Stimulated activated CD4-positive, alpha-beta T cell treated with anti-CD3 and anti-CD28 coated beads, Interleukin-1b, Interleukin-23, amount 100 ng/mL, for 24 hours (primary cell): ENCODE measurements at places on chromosomes 3 and 15.

DNA sequence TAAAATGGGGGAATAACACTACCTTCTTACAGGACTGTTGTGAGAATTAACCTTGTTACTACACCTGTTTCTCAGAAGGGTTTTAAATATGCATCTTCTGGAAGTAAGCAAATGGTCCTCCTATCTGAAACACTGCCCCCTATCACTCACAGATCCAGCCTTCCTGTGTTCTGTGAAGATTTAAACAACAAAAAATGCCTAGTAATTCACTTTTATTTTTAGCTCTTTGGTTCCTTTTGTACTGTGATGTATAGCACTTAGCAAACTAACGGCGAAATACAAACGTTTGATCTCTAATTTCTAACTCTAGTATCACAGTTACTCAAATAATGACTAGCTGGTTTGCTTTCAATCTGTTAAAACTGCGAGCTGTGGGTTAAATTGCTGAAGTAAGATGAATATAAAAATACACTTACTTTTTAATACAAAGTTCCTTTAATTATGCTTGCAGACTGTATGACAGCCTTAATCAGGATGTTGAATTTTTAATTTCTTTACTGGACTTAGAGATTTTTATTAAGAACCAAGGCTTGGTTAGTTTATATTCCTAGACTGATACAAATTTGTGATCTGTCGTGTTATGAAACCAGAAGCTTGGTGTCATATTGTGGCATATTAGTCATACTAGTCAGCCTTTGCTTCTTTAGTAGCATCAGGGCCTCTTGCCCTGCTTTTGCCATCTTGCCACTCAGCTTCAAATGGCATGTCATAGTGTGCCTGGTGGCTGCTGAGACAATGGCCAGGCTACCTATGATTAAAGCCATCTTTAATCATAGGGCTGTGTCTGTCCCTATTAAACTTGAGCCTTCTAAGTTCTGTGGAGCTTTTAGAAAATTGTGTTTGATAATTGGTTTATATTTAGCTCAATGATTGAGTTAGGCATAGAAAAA, 9.2 kb downstream of the EIF3J start:
- DNase-seq: no peak

GRCh38 chr3:141021261-141021660, 29.9 kb upstream of the SPSB4 start:
- no peak for DNase-seq

DNA sequence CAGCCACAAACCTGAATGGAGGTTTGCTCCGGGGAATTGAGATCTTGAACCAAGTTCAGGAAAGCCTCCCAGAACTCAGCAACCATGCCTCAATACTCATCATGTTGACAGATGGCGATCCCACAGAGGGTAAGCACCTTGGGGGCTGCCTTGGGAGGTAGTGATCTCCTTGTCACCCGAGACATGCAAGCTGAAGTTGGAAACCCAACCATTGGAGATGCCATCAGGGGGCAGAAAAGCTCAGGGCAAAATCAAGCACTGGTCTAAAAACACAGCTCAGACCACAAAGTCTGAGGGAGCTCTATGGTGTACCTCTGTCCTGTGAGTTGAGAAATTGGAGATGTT, 5.8 kb downstream of the ITIH1 start:
- DNase-seq: no peak

- no peak for DNase-seq
These were observed 67.2 kb upstream of the CSTA start for GRCh38 chr3:122257644-122258364.

GRCh38 chr15:70234256-70234905, 136.7 kb upstream of the TLE3 start:
- DNase-seq: no peak
